ENCODE measurements at places on chromosomes 12 and 14.
A peak's percentile ranks its signal among the peaks of the same experiment; 100 is the strongest.

DNA sequence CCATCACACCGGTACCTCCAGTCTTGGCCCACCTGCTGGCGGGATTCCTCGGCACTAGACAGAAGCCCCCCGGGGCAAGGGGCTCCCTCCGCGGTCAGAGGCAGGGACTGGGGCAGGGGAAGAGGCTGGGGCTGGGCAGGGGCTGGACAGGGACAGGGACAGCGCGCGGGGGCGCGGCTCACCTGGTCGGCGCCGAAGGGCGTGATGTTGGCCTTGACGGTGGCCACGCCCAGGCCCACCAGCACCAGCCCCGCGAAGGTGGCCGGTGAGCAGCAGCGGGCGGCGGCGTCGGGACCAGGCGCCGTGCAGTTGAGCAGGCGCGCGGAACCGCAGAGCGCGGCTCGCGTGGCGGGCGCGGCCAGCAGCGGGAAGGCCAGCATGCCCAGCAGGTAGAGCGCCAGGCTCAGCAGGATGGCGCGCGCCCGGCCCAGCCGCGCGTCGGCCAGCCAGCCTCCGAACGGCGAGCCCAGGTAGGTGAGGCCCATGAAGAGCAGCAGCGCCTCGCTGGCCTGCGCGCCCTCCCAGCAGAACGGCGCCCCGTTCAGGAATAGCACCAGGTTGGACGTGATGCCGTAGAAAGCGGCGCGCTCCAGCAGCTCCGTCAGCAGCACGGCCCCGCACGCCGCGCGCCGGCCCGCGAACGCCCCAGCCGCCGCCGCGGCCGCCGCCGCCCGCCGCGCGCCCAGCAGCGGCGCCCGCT, 392 bp downstream of the SLC15A4 start:
- DNase-seq, result no peak

DNA sequence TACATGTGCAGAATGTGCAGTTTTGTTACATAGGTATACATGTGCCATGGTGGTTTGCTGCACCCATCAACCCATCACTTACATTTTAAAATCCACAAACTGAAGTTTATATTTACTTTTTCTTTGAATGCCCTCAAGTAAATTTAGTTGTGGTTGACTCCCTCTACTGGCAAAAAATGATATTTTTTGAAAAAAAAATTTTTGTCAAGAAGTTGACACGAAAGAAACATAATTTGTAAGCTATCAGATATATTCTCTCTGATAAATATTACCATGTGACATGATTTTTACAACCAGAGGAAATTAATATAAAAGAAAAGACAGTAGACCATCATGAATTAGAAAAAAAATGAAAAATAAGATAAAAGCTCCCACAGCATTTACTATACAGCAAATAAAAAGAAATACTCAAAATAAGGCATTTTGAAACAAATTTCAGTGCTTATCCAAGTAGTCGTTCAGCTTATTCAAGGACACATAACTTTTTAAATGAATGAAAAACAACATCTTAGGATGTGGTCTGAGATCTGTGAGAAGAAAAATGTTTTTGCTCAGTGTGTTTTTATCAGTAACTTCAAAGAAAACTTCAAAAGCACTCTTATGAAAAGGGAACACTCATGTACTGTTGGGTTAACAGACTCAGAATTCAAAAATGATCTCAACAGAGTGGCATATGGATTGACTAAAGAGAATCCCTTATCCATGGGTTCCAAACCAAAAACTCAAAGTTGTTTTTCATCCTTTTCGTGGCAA, 30.0 kb upstream of the GRIP1 start:
- DNase-seq, result no peak

- peak; percentile 21 for DNase-seq
Measured at GRCh38 chr12:26172539-26172938, 22.8 kb upstream of the SSPN start.

DNA sequence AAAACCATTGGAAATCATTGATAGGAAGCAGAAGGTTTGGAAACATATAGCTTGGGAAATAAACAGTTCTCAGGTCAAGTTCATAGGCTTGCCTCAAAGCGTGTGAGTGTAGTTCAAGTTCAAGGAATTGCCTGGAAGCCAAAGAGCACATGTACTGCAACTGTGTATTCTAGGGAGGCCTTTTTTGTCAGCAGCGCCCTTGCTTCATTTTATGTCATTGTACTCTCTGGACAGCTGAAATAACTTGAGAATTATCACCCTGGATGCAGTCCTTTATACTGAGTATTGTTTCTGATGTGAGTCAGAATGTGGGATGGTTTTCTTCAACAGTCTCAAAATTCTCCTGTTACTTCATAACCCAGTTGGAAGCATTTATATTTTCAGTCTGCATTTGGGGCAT, 16.0 kb upstream of the EVL start:
- no peak for DNase-seq

GRCh38 chr12:57726151-57726883, 12.2 kb downstream of the AGAP2 start:
- peak; percentile 79 for DNase-seq

- no peak for DNase-seq
Measured at GRCh38 chr12:32863128-32863527, 33.4 kb downstream of the PKP2 start.

GRCh38 chr12:119208626-119209061, 29.9 kb downstream of the HSPB8 start:
- peak; percentile 77 for DNase-seq

- DNase-seq, result no peak
Measured at GRCh38 chr12:79247494-79247893, 382.9 kb downstream of the SYT1 start.

DNA sequence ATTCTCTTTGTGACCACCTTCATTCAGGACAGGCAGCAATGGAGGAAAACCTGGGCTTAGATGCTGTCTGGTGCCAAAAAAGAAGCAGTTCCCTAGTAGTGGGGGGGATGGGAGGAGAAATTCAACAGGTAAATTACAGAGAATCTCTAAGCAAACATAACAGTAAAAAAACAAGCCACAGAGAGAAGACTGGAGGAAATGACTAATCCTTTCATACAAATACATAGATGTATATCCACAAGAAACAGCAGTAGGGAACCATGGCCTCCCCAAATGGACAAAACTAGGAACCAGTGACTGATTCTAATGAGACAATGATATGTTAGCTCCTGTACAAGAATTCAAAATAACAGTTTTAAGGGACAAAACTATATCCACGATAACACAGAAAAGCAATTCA, 513.0 kb downstream of the NAV3 start:
- DNase-seq, result no peak

DNA sequence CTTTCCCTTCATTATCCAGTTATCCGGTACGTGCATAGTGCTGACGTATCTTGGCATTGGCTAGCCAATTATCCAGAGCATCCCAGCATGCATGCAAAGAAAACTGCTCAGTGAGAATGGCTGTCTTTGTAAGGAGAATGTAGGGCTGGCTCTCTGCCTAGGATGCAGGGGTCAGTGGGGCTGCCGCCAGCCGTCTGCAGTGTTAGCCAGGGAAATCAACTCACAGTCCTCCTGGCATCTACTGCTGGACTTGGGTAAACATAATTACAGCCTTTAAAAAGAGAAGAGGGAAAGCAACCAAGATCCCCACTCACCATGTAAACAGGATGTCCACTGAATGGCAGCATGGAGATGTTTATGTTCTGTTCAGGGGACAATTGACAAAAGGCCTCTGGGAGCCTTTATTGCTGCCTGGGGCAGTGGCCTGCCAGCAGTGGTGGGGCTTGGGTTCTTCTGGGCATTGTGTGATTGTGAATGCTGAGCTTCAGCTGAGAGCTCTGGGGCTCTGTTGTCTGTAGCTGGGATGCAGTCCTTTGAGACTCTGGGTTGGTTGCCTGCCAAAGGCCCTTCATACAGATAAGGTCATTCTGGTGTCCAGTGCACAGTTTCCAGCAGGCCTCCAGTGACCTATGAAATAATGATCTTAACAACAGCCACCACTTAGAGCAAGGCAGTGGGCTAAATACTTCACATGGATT, 121.8 kb downstream of the TBC1D30 start:
- DNase-seq, result peak; percentile 98

DNA sequence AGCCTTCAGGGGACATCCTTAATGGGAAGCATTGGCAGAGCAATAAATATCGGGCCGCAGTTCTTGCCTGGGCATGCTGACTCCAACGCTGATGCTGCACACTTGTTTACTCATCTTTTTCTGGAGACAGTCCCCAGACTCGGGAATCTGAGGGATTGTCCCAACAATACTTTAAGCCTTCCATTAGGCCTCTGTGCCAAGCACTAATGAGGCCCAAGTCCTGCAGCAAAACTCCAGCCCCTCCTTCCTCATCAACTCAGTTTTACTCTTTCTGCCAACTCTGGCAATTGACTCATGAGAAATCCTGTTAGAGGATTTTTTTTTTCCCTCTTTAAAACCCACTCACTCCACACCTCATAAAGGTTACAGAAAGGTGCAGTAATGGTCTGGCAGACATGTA, 233.4 kb upstream of the PELI2 start:
- peak; percentile 16 for DNase-seq

DNA sequence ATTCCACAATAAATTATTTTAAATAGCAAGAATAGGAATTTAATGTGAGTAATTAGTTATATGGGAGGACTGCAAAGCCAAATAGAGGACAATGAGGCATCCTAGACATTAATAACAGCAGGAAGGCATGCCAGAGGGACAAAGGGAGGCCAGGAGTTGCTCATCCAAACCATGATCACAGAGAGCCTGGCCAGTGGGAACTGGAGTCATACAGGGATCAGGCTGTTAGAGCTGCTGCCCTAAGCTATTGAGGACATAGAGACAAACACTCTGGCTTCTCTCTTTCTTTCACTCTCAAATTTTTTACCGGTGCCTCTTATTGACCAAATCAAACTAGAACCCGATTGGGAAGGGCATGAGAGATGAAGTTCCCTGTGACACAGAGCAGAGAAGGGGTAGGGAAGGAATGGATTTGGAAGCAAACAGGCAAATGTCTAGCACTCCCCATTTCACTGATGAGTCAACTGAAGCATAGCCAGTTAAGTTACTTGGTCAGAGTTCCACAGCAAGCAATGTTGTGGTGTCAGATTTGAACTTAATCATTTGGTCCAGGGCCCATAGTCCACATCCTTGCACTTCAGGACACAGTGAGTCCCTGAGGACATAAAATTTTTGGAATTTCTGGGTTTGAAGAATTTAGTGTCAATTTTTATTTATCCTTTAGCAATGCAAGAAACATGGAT, 17.9 kb upstream of the CFAP54 start:
- no peak for DNase-seq

DNA sequence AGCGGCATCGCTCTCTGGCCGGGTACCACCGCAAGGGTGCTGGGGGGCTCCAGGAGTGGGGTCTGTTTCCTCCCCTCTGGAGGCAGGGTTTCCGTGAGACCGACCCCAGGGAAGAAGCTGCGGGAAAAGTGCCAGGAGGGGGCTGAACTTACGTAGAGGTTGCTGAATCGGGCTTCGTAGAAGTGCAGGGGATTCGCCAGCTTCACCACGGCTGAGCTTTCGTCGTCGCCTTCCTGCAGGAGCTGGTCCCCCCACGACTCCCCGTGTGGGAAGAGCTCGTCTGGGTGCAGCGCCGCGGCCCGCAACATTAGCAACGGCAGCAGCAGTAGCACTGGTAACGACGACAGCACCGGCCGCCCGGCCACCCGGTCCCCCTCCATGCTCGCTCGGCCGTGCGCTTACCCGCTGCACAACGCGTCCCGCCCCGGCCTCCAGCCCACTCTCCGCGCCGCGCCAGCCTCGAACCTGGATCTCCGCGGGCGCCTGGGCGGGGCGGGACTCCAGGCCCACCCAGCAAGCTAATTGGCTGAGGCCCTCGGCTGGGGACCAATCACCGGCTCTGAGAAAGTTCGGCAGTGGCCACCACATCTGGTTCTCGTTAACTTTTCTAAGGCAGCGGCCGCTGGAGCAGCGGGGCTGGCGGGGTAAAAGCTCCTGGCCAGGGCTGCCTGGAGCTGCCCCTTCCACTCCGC, at the start of gene NID2:
Gene NID2 (minus strand): TSS at position 445 of the 692 bp plus-strand sequence. CDS start 65 bp downstream, at position 380.
- DNase-seq, result peak; percentile 97

DNA sequence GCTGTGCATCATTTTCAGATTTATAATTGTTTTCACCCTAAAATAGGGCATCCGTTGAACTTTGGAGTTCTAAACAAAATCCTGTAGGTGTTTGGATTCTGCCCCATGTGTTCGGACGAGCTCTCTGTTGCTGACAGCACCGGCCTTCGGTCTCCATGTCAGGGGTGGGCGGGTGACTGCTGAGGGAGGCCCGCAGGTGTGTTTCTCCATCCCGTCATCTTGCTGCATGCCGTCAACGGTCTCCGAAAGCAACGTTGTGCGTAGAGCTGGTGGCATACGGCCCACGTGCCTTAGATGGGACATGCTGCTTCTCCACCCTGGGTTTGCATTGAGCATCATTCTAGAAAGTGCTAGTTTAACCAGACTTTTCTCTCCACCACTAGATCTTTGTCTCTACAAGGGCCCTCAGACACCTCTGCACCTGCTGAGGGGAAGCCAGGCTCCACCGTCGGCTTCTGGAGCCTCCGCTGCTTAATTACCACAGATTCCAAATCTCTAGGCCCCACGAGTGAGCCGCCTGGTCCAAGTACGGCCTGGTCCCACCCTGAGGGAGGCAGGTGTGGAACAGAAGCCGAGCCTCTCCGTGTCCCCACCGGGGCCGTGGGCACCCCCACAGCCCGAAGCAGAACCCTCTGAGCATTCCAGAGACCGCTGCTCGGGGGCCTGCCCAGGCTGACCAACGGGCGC, 15.7 kb upstream of the AMN start:
- DNase-seq, result no peak

DNA sequence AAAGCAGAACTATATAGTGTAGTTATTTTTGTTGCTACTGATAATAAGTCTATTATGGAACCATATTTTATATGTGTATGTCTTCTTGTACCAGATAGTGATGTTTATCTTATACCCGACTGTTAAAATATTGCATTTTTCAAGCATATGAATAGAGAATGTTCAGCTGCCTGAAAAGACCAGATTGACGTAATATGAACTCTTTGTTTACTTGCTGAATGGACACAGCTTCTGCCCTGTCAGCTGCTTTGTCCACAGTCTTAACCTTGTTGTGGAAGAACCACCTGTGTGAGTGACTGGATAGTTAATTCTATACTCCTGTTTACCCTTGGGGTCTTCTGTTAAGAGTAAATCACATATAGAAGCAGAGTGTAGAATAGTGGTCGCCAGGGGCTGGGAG, 109.3 kb downstream of the LGR5 start:
- DNase-seq, result no peak

- DNase-seq, result no peak
Measured at GRCh38 chr12:3751151-3752095, 1.5 kb downstream of the CRACR2A start.

GRCh38 chr12:108252523-108252922, 86.6 kb downstream of the CMKLR1 start:
- no peak for DNase-seq

GRCh38 chr12:95553197-95553943, 2.1 kb upstream of the USP44 start:
- DNase-seq, result no peak

- DNase-seq, result no peak
Measured at GRCh38 chr14:64496764-64497163, 6.9 kb downstream of the ZBTB25 start.

GRCh38 chr12:100987552-100988521, 193.3 kb downstream of the ANO4 start:
- DNase-seq, result peak; percentile 22

DNA sequence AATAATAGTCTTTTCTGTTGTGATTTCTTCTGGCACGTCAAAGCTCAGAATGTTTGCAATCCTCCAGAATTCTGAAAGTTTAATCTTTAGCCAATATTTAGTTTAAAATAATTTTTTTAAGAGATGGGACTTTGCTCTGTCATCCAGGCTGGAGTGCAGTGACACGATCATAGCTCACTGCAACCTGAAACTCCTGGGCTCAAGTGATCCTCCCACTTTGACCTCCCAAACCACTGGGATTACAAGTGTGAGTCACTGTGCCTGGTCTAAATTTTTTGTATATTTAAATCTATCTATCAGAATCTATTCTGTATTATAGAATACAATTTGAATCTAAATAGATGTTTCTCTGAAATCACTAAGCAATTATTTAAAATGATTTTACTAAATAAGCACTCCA, 572.7 kb downstream of the VRK1 start:
- no peak for DNase-seq

Data from lung (tissue), 17 donors.